ENCODE measurements at places on chromosomes 1 and 21.

GRCh38 chr1:65658122-65658521 is 134.6 kb upstream of the PDE4B start:
- no peak for DNase-seq

GRCh38 chr1:145961425-145962156 is 2.8 kb downstream of the ANKRD34A start:
- DNase-seq, result no peak

DNA sequence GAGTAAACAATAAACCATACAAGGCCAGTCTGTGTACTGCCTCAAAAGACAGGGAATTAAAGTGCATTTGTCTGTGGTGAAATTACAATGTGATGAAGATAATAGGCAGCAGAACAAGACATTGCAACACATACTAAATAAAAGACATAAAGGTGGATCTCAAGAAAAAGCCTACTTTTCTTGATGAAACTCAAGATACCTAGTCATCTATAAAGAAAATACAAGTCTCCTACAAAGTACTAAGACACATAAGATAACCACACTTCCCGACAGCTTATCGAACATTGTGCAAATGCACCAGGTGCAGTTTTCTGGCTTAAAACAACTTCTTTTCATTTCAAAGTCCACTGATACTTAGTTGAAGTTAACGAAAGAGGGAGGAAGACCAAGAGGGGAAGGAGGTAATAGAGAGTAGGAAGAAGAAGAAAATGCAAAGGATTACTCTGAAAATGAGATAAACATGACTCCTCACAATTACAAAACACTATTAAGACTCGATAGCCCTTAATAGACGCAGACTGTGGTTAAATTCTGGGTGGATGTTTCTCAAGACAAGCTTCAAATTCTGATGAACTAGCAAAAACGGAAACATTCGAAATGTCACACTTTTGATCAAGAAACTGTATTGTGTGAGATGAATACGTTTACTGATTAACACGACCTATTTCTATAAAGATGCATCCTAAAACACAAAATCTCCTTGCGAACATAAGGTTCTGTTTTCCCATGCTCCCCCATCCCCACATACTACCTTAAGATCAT is 2.0 kb downstream of the HNRNPR start:
- DNase-seq, result no peak

GRCh38 chr1:239139801-239140200 is 246.6 kb upstream of the CHRM3 start:
- no peak for DNase-seq

DNA sequence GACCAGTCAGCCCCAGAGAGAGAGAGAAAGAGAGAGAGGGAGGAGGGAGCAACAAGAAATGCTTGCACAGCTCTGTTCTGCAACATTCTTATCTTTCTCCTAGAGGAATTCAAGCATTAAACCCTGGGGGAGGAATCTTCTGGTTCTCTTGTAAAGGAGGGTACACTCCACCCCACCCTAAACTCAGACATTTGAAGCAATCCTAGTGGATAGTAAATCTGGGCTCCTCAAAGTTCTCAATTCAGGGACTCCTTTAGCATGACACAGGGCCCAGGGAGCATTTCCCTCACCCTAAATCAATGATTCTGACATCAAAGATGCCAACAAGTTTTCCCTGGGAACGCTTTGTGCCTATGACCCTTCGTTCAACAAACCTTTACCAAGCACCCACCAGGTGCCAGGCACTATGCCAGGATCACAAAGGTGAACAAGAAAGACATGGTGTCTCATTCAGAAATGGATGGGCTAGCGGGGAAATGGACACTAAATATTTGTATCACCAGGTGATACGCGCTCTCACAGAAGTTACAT is 11.9 kb upstream of the CAPN2 start:
- DNase-seq, result no peak

DNA sequence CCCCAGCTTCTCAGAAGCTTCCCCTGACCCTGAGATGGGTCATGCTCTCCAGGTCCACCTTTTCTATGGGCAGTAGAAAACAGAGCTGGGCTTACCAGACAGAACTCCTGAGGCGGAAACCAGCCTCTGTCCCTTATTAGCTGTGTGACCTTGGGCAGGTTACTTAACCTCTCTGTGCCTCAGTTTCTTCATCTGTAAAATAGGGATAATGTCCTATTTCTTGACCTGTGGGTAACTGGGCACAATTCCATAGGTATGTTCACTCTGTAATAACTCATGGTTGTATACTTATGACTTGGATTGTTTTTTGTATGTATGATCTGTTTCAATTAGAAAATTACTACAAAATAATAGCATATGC is 57.1 kb upstream of the EDN2 start:
- no peak for DNase-seq

DNA sequence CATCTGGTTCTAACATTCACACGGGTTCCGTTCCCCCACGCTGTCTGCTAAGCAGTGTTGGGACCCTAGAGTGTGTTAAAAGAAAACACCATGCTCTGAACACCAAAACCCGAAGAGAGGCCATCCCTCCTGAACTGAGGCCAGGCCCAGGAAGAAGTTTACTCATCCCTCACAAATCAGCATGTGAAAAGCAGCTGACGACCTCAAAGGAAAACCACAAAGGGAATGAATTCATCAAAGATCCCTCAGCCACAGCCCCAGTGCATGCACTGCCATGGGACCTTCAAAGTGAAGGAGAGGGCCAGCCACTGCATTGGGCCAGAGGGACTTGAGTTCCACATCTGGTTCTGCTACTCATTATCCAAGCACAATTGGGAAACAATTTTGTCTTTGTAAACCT is 7.0 kb upstream of the PSEN2 start:
- no peak for DNase-seq

- DNase-seq, result no peak
Measured at GRCh38 chr1:224897529-224898327, 31.7 kb upstream of the DNAH14 start.

- no peak for DNase-seq
Measured at GRCh38 chr21:38796424-38796823, 9.3 kb upstream of the ETS2 start.

DNA sequence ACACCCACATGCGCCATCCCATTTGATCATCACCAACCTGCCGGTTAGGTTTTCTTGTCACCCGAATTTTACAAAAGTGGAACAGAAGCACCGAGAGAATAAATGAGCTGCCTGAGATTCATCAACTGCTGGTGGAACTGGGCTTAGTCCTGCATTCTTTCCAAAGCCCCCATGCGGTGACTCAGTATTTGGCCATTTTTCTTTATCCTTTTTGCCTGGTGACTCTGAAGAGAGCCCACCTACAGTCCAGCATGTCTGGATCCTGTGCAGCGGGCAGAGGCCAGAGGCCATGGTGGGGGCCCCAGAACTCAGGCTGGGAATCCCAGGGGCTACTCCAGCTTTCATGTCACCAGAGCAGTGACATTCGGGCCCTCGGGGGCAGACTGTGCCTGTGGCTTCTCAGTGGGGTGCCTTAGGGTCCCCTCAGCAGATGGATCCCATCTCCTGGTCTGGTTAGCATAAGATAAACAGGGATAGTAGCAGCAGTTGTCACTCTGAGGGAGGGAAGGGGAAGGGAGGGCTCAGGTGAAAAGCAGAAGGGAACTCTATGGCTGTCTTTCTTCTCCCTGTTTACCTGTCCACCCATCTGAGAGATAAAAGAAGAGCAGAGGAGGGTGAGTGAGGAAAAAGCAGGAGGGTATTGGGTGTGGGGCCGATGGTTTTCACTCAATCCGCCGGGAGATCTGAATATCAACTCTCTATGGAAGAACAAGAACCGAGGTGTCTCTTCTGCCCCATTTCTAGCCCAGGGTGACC is 63.2 kb downstream of the KIF26B start:
- DNase-seq, result no peak

DNA sequence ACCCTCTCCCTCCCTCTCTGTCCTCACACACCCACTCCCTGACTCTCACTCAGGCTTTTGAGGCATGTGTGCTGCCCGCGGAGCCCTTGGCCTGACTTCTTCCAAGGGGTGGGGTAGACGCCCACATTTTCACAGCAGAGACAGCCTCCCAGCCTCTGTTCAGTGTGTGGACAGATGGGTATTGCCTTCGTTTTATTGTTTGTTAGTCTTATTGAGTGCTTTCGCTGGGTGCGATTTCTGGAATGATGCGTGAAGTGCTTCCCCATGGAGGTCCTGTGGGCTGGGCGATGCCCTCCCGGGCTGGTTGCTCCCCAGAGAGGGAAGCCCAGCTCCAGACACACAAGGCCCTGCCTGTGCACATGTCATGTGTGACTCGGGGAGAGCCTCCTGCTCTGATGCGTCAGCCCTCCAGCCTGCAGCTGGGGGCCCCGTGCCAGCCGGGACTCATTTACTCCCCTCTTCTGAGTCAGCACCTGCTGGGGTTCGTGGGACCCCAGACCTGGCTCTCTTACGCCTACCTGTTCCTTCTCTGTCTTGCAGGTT is 14.7 kb downstream of the PDXK start:
- no peak for DNase-seq

- DNase-seq, result no peak
Measured at GRCh38 chr1:167200272-167200671, 20.4 kb upstream of the POU2F1 start.

- no peak for DNase-seq
Measured at GRCh38 chr1:82226186-82226505, 425.4 kb downstream of the ADGRL2 start.

GRCh38 chr1:83641796-83642443 is 357.0 kb downstream of the TTLL7 start:
- no peak for DNase-seq

GRCh38 chr1:171438441-171438840 is 46.9 kb upstream of the PRRC2C start:
- no peak for DNase-seq

GRCh38 chr1:77476475-77476874 is 194.7 kb downstream of the AK5 start:
- no peak for DNase-seq

DNA sequence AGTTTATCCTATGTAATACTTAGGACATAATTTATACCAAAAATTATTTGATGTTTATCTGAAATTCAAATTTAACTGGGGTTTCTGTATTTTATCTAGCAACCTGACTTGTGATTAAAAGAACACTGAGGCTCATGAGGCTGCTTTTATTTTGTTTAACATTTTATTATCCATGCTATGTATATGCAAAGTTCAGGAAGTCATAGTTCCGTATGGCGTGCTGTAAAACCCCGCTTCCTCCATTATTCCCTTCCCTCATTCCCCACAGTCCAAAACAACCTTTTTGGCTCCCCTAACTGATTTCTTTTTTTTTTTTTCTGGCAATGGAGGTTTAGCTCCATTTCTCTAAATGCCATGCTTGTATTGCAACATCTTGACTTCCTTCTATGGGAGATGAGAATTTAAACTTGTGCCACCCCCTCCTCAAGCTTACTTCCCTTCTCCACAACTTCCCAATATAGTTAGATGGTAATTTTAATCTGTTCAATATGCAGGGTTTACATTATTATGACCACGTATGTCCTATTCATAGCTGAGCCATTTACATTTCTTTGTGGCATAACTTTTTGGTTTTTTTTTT is 138.0 kb upstream of the DNAH14 start:
- no peak for DNase-seq

DNA sequence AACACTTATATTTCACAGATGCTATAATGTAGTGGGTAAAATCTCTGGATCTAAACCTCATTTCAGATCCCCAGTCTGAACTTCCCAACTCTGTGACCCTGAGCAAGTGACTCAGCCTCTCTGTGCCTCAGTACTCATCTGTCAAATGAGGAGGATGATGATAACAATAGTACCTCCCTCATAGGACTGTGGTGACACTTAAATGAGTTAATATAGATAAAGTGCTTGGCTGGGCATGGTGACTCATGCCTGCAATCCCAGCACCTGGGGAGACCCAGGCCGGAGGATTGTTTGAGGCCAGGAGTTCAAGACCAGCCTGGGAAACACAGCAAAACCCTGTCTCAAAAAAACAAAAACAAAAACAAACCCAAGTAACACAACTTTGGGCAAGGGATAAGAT is 4.7 kb upstream of the ECE1 start:
- DNase-seq, result no peak

- DNase-seq, result no peak
Measured at GRCh38 chr1:245678860-245679411, 524.2 kb downstream of the KIF26B start.

GRCh38 chr1:26542771-26543451 is 13.3 kb downstream of the RPS6KA1 start:
- DNase-seq, result no peak

DNA sequence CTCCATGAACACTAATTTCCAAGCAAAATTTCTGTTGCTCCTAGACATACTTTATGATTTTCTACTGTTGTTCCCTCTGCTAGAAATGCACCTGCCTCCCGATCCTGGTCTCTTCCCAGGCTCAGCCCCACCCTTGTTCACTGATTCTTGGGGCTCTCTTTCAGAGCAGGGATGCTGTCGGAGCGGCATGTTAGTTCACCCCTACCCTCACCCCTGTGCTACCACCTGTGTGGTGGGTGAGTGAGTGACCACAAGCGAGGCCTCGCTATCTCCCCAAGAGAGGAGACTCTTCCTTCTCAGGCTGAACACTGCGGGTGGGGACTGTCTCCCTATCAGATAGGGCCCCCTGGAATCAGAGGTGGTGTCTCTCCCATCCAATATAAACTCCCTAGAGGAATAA is 4.9 kb upstream of the S100A8 start:
- no peak for DNase-seq

GRCh38 chr1:9599741-9600140 is 11.0 kb downstream of the TMEM201 start:
- DNase-seq, result no peak

- DNase-seq, result no peak
Measured at GRCh38 chr1:93700532-93701469, 19.2 kb upstream of the BCAR3 start.

DNA sequence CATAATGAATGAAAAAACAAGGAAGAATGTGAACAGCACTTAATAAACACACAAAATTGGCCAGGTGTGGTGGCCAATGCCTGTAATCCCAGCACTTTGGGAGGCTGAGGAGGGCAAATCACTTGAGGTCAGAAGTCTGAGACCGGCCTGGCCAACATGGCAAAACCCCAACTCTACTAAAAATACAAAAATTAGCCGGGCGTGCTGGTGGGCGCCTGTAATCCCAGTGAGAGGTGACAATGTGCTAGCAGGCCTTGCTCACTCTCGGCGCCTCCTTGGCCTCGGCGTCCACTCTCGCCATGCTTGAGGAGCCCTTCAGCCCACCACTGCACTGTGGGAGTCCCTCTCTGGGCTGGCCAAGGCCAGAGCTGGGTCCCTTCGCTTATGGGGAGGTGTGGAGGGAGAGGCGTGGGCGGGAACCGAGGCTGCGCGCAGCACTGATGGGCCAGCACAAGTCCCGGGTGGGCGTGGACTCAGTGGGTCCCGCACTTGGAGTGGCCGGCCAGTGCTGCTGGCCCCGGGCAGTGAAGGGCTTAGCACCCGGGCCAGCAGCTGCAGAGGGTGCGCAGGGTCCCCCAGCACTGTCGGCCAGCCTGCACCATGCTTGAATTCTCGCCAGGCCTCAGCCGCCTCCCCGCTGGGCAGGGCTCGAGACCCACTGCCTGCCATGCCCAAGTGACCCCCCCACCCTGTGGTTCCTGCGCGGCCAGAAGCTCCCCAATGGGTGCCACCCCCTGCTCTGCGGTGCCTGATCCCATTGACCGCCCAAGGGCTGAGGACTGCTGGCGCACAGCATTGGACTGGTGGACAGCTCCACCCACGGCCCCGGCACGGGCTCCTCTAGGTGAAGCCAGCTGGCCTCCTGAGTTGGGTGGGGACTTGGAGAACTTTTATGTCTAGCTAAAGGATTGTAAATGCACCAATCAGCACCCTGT is 30.6 kb upstream of the ATG4C start:
- DNase-seq, result no peak

Data from GM18507 (cell line).